ENCODE measurements at places on chromosomes 6 and 20.
A peak's percentile ranks its signal among the peaks of the same experiment; 100 is the strongest.

DNA sequence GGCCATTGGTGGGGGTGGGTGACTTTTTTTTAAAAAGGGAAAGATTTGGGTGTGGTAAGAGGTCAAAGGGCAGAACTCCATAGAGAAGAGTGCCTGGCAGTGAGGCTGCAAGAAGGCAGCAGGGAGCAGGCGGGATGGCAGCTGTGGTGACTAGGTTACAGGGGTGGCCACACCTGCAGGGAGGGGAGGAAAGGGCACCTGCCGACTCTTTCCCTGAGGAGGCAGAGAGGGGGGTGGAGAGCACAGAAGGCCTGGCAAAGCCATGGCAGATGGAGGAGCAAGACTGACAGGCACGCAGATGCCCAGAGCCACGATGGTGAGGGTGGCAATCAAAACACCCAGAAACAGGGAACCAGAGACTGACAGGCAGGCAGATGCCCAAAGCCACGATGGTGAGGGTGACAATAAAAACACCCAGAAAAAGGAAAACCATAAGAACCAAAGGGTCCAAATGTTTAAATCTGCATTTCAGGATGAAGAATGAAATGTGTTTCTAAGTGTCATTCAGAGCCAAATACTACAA lies 19.3 kb downstream of the CST7 start:
- no peak for DNase-seq

- DNase-seq = no peak
Measured at GRCh38 chr20:59645271-59645670, 40.9 kb downstream of the PHACTR3 start.

DNA sequence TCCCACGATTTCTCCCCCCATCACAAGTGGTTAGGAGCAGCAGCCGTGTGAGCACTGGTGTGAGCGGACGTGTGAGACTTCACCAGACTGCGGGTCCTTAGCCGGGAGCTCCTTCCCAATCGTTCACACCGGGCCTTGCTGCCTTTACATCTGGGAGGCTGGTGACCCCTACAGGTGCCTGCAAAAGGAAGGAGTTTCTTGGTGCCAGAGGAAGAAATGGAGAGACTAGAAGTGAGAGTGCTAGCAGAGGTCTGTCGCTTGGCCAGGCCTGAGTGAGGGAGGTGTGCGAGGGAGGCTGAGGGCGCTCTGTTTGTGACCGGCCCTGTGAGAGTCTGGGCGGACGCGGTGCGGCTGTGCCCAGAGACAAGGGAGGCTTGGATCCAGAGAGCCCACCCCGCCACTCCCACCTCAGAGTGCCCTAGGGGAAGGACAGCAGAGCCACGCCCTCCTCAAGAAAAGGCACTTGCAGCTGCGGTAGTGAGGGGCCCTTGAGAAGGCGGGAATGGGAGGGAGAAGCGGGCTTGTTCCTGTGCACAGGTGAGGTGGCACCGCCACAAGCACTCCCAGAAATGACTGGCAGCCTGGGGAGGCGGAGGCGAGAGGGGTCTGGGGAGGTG lies 10.0 kb upstream of the ARMC2 start:
- DNase-seq = no peak

- DNase-seq = peak; percentile 89
Measured at GRCh38 chr20:33731693-33732165, at the start of gene ZNF341. Gene ZNF341 (plus strand): TSS chr20:33731996. CDS start chr20:33732022, 26 bp downstream.

DNA sequence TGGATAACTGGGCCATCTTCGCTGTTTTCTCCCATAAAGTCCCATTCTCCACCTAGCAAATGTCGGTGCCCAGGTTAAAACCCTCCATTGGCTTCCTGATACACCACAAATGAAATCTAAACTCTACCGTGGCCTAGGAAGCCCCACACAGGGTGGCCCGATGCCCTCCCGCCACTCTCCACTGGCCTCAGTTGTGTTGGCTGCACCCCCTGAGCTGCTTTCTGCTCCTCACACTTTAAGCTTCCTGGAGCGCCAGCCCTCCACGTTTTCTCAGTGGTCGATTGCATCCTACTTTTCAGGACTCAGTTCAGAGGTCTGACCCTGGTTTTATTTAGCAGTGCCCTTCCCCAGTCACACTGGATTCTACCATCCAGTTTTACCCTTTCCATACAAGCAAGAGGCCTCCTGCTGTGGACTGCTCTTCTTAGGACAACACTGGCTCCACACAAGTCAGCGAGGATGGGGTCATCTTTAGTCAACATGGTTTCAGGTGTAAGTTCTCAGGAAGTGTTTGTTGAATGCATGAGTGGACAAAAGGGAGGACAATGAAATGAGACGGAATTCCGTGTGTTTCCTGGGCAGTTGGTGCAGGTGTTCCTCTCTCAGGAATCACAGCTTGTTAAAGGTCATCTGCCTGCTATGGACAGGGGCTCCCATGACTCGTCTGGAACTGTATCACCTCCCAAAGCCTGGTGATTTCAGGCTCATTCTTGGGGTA lies 124.1 kb downstream of the SULF2 start:
- DNase-seq = no peak

DNA sequence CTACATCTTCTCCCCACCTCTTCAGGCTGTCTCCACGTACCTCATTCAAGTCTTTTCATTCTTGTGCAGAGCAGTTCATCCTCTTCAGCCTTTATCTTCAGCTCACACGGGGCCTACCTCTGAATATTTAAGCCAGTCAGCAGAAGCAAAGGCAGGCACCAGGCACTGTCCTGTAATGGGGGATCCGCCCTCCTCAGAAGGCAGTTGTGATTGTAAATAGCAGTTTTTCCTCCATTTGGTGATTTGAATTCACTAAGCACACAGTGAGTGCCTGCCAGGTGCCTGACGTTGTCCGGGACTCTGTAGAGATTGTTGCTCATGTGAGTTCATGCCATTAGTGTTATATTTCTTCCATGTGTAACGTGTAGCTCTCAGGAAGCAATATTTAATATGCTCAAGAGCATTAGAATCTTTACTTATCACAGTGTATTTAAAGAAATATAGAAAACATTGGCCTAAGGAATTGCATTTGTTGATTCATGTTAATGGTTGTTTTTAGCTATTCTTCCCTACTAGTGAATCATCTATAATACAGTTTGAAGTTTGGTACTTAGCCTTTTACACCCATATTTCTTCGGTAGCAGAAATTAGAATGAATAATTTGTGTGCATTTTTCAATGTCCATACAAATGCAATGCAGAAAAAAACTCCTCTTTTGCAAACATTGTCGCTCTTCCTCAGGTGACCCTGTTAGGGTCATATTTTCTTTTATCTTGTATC lies 17.9 kb downstream of the BPHL start:
- DNase-seq = no peak

DNA sequence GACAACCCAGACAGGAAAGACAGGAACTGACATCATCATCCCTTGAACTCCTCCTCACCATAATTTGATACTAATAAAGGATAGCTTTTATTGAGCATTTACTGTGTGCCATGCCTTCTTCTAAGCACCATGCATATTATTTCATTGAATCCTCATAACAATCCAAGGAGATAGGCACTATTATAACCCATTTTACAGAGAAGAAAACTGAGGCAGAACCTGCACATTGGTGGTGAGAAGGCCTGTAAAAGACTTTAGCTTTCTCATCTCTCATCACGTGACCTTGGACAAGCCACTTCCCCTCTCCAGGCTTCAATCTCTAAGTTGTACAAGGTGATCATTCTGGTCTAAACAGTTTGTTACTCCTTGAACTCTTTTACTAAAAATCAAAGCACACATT lies 34.5 kb upstream of the PREX1 start:
- no peak for DNase-seq

DNA sequence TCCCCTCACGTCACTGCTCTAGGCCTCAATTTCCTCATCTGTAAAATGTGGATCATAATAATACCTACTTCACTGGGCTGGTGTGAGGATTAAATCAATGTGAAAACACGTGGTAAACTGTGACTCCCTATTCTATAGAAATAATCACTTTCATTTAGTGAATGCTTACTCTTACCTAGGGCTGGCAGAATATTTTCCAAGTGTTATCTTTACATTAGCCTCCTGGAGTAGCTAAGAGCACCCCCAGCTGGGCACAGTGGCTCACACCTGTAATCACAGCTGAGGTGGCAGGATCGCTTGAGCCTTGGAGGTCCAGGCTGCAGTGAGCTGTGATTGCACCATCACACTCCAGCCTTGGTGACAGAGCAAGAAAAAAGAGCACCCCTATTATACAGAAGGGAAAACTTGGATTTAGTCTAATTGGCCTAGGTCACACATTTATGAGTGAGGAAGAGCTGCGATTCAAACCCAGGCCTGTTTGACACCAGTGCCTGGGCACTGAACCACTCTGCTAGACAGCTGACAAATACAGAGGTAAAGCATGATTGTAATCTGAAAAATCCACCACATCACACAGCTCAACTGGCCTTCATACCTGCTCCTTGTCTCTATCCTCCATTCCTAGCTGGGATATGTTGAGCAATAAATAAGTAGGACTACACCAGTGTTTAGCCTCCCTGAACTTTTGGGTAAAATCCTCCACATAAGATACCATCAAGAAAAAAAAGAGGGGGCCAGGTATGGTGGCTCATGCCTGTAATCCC lies 1.4 kb upstream of the SNTA1 start:
- DNase-seq = peak; percentile 19

DNA sequence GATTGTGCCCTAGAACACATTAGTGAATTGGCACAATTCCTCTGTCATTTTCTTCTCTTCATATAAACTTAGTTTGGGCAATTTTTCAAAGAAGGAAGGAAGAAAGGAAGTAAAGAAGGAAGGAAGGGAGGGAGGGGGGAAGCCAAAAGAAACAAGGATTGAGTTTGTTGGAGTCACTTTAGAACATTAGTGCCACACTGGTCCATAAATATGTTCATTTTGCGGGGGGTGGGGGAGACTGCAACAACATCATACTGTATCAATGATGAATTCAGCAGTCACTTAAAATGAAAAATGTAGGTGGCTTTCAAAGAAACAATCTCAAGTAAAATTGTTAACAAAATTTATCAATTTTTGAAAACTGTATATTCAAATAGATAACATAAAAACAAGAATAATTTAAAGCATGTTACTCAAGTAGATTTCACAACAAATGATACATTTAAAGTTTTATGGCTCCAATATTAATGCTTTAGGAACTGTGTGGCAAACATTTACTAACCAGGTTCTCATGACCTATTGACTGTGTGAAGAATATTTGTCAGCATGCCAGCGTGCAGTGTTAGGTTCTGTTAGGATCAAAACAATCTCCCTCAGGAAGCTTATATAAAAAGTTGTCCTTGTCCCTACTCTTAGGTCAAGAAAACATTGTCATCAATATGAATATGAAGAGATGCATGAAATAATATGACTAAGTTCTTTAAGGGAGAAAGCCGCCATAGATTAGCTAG lies 208.1 kb upstream of the AGPAT4 start:
- no peak for DNase-seq

DNA sequence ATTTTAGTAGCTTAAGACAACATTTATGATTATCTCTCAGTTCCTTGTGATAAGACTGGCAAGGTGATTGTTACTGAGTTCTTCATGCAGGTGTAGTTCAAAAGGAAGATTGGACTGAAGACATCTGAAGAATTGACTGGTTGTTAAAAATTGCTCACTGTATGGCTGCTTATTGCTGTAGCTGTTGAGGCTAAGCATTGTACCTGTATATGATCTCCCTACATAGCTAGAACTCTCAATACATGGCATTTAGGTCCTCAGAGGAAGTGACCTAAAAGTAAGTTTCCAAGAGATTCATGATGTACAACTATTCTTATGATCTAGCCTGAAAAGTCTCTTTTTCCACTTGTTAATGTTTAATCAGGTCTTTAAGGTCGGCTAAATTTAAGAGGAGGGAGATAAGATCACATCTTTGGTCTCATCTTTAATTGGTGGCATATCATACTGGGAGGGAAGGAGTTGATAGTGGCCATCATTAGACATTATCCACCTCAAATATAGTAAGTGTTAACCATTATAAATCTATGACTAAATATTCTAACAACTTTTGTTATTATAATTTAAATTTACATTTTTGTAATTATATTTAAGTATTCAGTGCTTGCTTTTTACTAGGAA lies 401.2 kb upstream of the EPHA7 start:
- no peak for DNase-seq

- DNase-seq = no peak
Measured at GRCh38 chr20:50605136-50605535, 86.2 kb downstream of the RIPOR3 start.
